ENCODE measurements at places on chromosomes 1 and 21. TPM values are rescaled to one million over a fixed set of nuclear protein-coding genes. Genes with fewer than 3 reads are reported as not detected.

- H3K27ac ChIP-seq = no peak overlapping the region
- no peaks in the 10 kb centered on the region for H3K4me1 ChIP-seq
- no peak overlapping the region for H3K4me3 ChIP-seq
- H3K27me3 ChIP-seq = no peaks in the 10 kb centered on the region
- H3K36me3 ChIP-seq = no peaks in the 10 kb centered on the region
- DNase-seq = no peak
Measured at GRCh38 chr1:210758761-210759160, 375.2 kb downstream of the KCNH1 start.

GRCh38 chr1:173341307-173341706, 134.2 kb upstream of the TNFSF4 start:
- no peak overlapping the region for H3K4me3 ChIP-seq
- DNase-seq = no peak
- no peaks in the 10 kb centered on the region for H3K36me3 ChIP-seq
- H3K4me1 ChIP-seq = no peaks in the 10 kb centered on the region
- no peaks in the 10 kb centered on the region for H3K27me3 ChIP-seq
- H3K27ac ChIP-seq = no peak overlapping the region

GRCh38 chr1:156129687-156130577, 15.4 kb downstream of the LMNA start:
- H3K4me1 ChIP-seq = peaks cover 55% of the 10 kb centered on the region
- H3K27me3 ChIP-seq = no peaks in the 10 kb centered on the region
- no peak overlapping the region for H3K4me3 ChIP-seq
- H3K27ac ChIP-seq = no peak overlapping the region
- no peaks in the 10 kb centered on the region for H3K36me3 ChIP-seq

- no peaks in the 10 kb centered on the region for H3K4me1 ChIP-seq
- no peak for DNase-seq
- no peak overlapping the region for H3K27ac ChIP-seq
- no peak overlapping the region for H3K4me3 ChIP-seq
- no peaks in the 10 kb centered on the region for H3K27me3 ChIP-seq
Measured at GRCh38 chr1:173688300-173688699, 18.6 kb upstream of the ANKRD45 start.

DNA sequence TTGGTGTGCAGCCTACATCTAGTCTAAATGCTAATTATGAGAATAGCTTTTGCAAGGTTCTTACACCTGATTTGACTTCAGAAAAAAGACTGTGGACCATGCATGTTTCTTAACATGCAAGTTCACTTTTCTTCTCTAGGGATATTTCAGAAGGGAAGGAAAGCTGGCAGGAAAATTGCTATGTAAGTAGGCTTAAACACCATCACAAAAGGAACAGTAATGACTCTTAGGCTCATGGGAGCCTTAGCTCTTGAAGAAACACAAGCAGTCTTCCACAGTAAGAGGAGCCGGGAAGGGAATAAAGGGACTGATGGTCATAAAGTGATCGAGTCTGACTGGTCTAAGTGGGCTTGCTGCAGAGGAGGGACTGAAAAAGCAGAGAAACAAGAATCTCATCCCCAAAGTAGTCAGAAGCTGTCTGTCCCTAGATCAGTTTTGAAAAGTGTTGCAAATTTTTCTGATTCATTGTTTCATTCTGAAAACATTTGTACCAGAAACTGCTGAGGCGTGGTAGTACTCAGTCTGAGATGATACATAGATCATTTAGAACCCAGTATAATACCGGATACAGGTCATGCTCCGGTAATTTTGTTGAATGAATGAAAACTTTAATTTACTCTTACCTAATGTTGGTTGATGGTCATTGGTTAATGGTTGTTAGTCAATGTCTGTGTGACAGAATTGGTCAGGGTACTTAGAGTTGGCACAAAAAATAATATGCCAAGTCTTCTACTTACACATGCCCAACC, 40.9 kb downstream of the SMYD2 start:
- H3K27me3 ChIP-seq = no peaks in the 10 kb centered on the region
- H3K36me3 ChIP-seq = peaks cover 11% of the 10 kb centered on the region
- H3K4me3 ChIP-seq = no peak overlapping the region
- no peak overlapping the region for H3K27ac ChIP-seq
- DNase-seq = no peak

- no peak overlapping the region for H3K27ac ChIP-seq
- no peaks in the 10 kb centered on the region for H3K27me3 ChIP-seq
- no peak overlapping the region for H3K4me3 ChIP-seq
- no peak for DNase-seq
Measured at GRCh38 chr1:30511106-30511505, 212.3 kb downstream of the MATN1 start.

DNA sequence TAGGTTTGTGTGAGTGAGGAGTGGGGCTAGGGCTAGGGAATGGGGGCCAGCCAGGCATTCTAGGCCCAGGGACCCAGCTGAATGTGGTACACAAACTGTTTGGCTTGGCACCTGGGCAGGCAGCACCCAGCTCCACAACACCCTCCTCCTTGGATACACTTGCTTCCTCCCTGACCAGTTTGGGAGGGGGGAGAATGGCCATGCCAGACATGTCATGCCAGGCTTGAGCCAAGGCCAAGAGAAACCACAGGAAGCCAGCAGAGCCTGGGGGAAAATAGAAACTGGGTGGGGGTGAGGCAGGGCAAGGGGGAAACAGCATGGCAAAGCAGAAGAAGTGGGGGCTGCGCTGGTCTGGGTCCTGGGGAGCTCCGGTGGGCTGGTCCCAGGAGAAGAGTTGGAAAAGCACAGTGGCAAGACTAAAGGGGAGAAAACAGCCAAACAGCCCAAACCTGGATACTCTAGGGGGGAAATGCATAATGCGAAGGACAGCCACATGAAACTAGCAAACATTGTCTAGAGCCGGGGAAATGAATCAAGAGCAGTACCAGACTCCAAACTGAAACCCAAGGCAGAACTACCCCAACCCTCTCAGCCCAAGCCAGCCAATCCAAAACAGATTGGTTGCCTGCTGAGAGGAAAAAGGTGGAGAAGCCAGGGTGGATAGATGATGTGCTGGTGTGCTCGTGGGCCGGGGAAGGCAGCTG, 47.9 kb downstream of the LGR6 start:
- H3K27me3 ChIP-seq = no peaks in the 10 kb centered on the region
- H3K36me3 ChIP-seq = no peaks in the 10 kb centered on the region
- no peak for DNase-seq

DNA sequence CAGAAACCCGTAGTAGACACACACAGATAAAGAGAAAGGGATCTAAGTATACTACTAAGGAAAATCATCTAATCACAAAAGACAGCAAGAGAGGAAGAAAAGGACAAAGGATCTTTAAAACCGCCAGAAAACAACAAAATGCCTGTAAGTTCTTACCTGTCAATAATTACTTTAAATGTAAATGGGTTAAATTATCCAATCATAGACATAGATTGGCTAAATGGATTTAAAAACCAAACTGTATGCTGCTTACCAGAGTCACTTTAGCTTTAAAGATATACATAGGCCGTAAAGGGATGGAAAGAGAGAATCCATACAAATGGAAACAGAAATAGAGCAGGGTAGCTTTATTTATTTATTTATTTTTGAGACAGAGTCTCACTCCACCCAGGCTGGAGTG, 44.0 kb downstream of the FLVCR1 start:
- no peaks in the 10 kb centered on the region for H3K36me3 ChIP-seq
- no peak overlapping the region for H3K4me3 ChIP-seq
- no peak overlapping the region for H3K27ac ChIP-seq
- no peaks in the 10 kb centered on the region for H3K27me3 ChIP-seq

DNA sequence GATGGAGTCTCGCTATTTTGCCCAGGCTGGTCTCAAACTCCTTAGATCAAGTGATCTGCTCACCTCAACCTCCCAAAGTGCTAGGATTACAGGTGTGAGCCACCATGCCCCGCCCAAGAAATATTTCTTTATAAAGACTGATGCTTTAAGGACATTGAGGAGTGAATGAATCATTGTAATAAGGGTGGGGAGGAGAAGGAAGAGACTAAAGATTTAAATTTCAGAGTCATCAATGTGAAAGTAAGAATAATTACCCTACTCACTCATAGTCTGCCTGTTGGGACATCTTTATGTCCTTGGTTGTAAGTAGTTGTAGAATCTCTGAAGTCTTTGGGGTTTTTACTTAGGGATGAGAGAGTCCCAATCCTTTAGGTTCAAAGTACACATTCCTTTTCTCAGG, 7.3 kb downstream of the KDM1A start:
- H3K27me3 ChIP-seq = no peaks in the 10 kb centered on the region
- no peaks in the 10 kb centered on the region for H3K36me3 ChIP-seq
- H3K27ac ChIP-seq = no peak overlapping the region
- no peak overlapping the region for H3K4me3 ChIP-seq

DNA sequence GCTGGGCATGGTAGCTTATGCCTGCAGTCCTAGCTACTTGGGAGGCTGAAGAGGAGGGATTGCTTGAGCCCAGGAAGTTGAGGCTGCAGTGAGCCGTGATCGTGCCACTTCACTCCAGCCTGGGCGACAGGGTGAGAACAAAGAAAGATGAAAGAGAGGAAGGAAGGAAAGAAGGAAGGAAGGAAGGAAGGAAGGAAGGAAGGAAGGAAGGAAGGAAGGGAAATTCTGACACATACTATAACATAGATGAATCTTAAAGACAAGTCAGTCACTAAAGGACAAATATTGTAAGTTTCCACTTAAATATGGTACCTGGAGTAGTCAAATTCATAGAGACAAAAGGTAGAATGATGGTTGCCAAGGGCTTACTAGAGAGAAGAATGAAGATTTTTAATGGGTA, 108.0 kb upstream of the CACHD1 start:
- H3K36me3 ChIP-seq = no peaks in the 10 kb centered on the region
- no peak for DNase-seq
- H3K27me3 ChIP-seq = no peaks in the 10 kb centered on the region
- H3K4me1 ChIP-seq = no peaks in the 10 kb centered on the region
- no peak overlapping the region for H3K4me3 ChIP-seq

DNA sequence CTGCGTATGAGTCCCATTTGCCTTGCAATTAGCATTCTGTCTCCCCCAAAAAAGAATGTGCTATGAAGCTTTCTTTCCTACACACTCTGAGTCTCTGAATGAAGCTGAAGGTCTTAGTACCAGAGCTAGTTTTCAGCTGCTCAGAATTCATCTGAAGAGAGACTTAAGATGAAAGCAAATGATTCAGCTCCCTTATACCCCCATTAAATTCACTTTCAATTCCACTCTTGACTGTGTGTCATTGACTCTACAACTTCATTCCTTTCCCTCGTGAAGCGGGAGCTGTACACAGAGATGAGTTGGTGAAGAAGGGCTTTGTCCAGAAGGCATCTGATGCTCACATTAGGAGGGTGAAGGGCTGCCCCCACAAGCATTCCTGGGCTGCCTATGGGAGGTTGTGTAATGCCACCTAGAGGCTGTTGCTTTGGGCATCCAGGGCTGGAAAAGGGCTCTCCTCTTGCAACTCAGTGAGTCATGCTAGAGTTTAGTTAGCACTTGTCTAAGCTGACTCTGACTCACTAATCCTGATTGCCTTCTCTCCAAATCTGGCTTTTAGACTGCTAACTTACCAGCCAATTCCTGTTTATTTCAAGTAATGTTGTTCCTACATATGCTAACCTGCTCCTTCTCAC, 1.8 kb downstream of the SPRR1B start:
- H3K4me1 ChIP-seq = no peaks in the 10 kb centered on the region
- H3K27me3 ChIP-seq = no peaks in the 10 kb centered on the region
- no peak for DNase-seq
- H3K36me3 ChIP-seq = no peaks in the 10 kb centered on the region

GRCh38 chr1:235421751-235422150, 54.5 kb downstream of the TBCE start:
- no peak overlapping the region for H3K4me3 ChIP-seq
- H3K27ac ChIP-seq = no peak overlapping the region

DNA sequence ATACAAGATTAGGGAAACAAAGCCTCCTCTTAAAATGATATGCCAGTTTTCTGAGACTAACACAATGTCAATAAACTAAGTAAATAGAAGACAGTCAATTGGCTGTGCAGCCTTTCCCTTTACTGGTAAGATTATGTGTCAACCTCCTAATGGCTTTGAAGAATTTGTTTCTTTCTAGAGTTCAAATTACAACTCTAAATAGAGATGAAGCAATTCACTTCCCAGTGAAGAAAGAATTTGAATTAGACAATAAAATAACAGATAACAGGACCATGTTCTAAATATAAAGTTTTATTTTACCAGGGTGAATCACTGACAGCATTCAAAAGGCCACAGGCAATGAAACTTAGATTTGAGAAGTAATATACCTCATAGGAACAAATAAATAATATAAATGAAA, 680.3 kb downstream of the PLA2G4A start:
- no peak for DNase-seq
- no peaks in the 10 kb centered on the region for H3K4me1 ChIP-seq
- no peaks in the 10 kb centered on the region for H3K27me3 ChIP-seq
- no peaks in the 10 kb centered on the region for H3K36me3 ChIP-seq
- no peak overlapping the region for H3K4me3 ChIP-seq

GRCh38 chr1:179038528-179039281, 13.0 kb downstream of the FAM20B start:
- no peaks in the 10 kb centered on the region for H3K36me3 ChIP-seq
- H3K27me3 ChIP-seq = no peaks in the 10 kb centered on the region
- peaks cover 46% of the 10 kb centered on the region for H3K4me1 ChIP-seq
- no peak overlapping the region for H3K4me3 ChIP-seq

GRCh38 chr1:31257213-31257612, 17.5 kb upstream of the NKAIN1 start:
- no peaks in the 10 kb centered on the region for H3K4me1 ChIP-seq
- no peaks in the 10 kb centered on the region for H3K27me3 ChIP-seq
- H3K27ac ChIP-seq = no peak overlapping the region
- peaks cover 26% of the 10 kb centered on the region for H3K36me3 ChIP-seq
- DNase-seq = no peak

- H3K27ac ChIP-seq = no peak overlapping the region
- no peak overlapping the region for H3K4me3 ChIP-seq
- no peaks in the 10 kb centered on the region for H3K4me1 ChIP-seq
- H3K36me3 ChIP-seq = no peaks in the 10 kb centered on the region
- H3K27me3 ChIP-seq = no peaks in the 10 kb centered on the region
Measured at GRCh38 chr21:21929789-21930188, 931.6 kb downstream of the NCAM2 start.

- no peaks in the 10 kb centered on the region for H3K4me1 ChIP-seq
- H3K27me3 ChIP-seq = no peaks in the 10 kb centered on the region
- H3K4me3 ChIP-seq = no peak overlapping the region
Measured at GRCh38 chr1:202017749-202018467, 7.5 kb downstream of the ELF3 start.

GRCh38 chr1:102098081-102098480, 101.4 kb upstream of the OLFM3 start:
- H3K27me3 ChIP-seq = no peaks in the 10 kb centered on the region
- H3K36me3 ChIP-seq = no peaks in the 10 kb centered on the region

ITLN2 gene
- total RNA-seq = not detected

HORMAD1 gene
- total RNA-seq = not detected
